ENCODE measurements at places on chromosomes 1 and 21. TPM values are rescaled to one million over a fixed set of nuclear protein-coding genes. Genes with fewer than 3 reads are reported as not detected.

The LCE1D gene
- polyA plus RNA-seq = not detected

The TMCC2 gene
- polyA plus RNA-seq = 3.4 TPM

- no peak for DNase-seq
Measured at GRCh38 chr1:151187205-151187604, 2.8 kb downstream of the VPS72 start.

The RGSL1 gene
- polyA plus RNA-seq = not detected

GRCh38 chr1:239056940-239057339 lies 329.4 kb upstream of the CHRM3 start:
- no peak for DNase-seq

The HMCN1 gene
- polyA plus RNA-seq = 16.2 TPM

The UBASH3A gene
- polyA plus RNA-seq = not detected

DNA sequence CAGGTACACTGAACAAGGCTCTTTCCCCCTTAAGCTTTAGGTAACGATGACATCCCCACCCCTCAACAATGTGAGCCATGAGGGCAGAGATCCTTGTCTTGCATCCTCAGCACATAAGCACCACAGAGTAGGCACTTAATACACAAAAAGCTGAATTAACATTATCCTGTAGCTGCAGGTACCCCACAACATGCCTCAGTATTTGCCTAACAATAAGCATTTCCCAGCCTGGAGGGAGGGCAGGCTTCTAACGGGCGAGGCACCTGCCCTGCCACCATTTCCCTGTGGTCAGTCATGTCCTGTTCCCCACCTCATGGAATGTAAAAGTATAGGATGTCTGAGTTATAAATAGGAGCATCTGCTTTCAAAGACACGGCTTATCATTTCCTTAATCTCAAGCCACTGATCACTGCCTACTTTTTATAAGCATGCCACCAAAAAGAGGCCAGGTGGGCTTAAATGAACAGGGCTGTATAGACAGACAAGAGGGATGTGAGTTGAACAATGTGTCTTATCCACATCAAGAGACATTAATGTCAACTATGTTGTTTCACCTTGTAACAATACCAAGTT lies 3.4 kb downstream of the CAPZB start:
- DNase-seq = no peak

- DNase-seq = no peak
Measured at GRCh38 chr1:1460540-1461130, 10.9 kb upstream of the ATAD3B start.

- no peak for DNase-seq
Measured at GRCh38 chr1:223301371-223301770, 62.6 kb downstream of the SUSD4 start.

DNA sequence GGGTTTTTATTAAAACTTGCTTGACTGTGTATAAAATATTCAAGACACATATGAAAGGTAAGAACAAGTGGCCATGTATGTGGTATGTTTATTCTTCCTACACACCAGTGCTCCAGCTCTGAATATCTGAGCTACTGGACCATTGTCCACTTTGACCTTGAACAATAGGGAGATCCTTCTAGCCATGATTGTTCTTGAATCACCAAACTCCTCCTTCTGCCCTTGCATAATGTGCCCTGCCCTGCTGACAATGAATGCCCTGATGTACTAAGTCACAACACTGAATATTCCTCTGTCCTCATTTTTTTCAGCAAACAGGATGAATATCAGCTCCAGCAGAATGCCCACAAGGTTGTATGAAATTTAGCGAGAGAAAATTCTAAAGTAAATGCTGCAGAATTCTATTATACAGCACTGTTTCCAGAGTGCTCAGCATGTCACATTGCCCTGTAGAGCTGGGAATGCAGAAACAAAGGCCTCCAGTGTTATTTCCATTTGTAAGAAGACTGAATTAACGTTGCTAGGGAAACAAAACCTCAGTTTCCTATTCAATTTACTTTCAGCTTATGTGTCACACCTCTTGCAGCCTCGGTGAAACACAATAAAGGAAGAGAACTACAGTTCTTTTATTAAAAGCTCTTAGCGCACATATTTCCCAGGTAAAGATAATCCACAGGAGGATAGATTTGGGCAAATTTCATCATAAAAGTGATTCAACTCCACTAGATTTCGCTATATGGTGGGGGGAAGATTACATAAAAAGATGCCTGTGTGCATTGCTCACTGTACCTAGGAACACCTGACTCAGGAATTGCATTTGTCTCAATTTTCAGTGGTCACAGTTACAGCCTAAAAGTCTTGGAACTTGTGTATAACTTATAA lies 187.4 kb upstream of the ATP1B1 start:
- DNase-seq = no peak

GRCh38 chr1:23616292-23616824 lies 57.1 kb upstream of the ID3 start:
- DNase-seq = no peak

DNA sequence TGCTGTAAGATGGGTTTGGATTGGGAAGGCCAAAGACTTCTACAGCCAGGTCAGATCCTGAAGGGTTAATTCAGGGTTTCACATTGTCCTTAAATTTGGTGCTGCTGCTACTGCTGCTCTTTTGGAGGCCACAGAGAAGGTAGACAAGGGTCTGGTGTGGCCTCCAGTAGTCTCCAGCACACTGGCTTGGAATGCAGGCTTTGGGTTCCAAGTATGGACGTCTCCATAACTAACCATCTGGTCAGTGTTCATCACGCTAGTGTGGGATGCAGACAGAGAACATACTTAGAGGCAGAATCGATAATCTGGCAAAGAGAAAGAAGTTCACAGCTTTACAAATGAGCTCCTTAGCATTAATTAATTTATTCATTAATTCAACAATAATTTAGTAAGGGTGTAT lies 154.1 kb downstream of the ZBTB18 start:
- DNase-seq = no peak

DNA sequence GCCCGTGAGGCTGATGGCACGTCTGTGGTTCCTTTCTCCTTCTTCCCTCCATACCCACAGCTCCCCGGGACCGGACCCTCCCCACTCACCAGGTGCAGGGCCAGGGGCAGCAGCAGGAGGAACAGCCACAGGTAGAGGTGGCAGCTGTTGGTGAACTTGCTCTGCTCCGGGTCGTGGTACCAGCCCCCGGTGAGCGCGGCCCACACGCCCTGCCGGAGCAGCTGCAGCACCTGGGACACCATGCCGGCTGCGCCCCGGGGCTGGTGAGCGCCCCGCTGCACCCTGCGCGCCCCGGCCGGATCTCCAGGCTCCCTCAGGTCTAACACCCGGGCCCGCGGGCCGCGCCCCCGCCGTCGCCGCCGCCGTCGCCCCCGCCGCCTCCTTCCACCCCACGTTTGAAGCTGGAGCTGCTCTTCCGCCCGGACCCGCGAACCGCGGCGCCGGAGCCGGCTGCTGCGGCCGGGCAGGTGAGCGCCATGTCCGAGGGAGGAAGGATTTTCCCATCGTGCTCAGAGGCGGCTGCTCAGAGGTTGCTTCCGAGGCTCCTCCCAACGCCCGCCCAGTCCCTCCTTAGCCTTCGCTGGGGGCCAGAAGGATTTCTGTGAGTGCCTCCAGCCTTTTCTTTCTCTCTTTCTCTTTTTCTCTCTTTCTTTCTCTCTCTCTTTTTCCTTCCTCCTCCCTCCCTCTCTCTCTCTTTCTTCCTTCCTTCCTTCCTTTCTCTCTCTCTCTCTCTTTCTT lies at the start of gene PCNX2:
Gene PCNX2, minus strand, starts transcription at position 489 of the 738 bp plus-strand sequence. Its CDS starts 247 bp downstream, at position 242.
- no peak for DNase-seq

The DENND2C gene
- polyA plus RNA-seq = 0.87 TPM

The TMEM61 gene
- not detected for polyA plus RNA-seq

All from BJ (cell line).